ENCODE measurements at places on chromosomes 7 and 10.

DNA sequence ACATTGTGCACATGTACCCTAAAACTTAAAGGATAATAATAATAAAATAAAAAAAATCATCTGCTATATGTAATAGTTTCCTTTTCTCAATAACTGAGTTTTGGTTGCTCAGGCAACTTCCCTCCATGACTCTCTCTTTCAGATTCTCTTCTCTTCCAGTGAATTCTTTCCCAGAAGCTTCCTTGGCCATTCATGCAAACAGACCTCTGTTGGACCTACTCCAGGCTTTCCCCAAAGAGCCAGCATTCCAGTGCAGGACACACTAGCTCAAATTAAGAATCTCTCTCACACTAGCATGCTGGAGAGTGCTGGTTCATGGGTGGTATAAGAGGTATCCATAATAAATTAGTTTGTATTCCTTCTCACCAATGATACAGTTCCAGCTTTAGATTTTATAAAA lies 31.0 kb upstream of the ZEB1 start:
- DNase-seq = no peak

DNA sequence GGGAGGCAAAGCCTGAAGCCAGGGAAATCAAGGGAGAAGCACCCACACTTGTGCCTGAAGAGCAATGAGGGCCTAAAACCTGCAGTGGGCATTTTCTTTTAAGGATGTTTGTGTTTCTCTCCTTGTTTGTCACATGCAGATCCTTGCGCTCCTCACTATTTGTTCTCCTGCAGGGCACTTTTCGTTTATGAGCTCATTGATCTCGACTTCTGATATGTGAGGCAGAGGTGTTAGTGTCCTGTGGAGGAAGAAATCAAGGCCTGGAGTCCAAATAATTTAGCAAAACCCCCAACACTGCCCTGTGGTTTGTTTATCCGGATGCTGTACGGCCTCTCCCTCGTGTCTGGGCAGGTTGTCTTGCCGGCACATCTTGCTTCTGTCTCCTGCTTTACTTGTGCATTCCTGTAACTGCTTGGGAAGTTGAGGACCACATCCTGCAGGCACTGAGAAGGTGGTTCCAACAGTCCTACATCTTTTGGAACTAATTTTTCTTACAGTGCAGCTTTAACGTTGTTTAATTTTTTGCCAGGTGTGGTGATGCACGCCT lies 13.7 kb downstream of the UBE3C start:
- no peak for DNase-seq

DNA sequence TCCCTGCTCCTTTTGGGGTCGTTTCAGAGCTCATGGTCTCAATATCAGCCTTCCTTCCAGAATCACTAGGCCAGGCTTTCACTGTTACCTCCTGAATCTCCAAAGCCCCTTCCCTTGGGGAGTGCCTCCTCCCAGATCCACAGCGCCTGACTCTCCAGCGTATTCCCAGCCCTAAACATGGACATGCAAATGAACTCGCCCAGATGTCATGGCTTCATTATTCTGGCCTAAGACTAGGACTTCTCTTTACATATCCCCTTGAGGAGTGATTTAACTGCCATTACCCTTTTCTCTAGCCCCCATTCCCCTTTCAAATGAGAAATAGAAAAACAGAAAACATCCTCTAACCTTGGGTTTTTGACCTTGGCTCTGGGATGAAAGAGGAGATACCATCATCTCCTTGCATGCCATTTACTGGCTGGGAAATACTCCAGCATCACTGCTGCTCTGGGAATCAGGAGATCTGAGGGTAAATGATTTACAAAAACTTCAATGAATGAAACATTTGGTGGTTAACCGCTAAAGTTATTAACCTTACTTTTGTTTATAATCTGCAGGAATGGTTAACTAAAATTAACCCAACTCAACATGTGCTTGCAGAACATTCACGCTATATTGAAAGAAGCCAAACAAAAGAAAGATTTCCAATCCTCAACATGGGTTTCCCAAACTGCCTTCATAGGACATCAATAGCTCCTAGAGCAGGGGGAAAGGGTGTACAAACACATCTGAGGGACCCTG lies 37.0 kb downstream of the FAM171A1 start:
- DNase-seq = no peak

DNA sequence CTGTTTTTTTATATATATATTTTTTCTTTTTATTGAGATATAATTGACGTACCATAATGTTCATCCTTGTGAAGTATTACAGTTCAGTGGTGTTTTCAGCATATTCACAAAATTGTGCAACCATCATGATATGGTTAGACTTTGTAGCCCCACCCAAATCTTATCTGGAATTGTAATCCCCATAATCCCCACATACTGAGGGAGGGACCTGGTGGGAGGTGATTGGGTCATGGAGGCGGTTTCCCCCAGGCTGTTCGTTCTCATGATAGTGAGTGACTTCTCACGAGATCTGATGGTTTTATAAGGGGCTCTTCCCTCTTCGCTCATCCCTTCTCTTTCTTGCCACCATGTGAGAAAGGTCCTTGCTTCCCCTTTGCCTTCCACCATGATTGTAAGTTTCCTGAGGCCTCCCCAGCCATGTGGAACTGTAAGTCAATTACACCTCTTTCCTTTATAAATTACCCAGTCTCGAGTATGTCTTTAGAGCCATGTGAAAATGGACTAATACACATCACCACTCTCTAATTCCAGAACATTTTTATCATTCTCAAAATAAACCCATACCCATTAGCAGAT lies 73.9 kb upstream of the SMNDC1 start:
- no peak for DNase-seq

DNA sequence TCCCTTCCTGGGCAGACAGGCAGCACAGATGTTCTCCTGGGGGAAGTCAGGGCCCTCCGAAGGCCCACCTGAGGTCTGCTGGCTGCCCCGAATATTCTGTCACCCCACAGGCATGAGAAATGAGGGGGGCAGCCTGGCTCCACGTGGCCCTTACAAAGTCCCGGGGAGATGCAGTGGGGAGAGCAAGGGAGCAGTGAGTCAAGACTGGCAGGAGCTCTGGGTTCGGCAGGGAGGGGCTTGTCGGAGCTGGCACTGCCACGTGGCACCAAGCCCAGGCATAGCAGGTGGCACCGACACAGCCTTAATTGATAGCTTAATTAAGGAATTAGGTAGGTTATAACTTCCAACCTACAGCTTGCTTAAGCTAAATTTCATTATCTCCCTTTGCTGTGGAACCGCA lies 163.9 kb downstream of the USP6NL start:
- DNase-seq = peak; percentile 44

- DNase-seq = no peak
These were observed 128.5 kb upstream of the STEAP1 start for GRCh38 chr7:90025771-90026170.

DNA sequence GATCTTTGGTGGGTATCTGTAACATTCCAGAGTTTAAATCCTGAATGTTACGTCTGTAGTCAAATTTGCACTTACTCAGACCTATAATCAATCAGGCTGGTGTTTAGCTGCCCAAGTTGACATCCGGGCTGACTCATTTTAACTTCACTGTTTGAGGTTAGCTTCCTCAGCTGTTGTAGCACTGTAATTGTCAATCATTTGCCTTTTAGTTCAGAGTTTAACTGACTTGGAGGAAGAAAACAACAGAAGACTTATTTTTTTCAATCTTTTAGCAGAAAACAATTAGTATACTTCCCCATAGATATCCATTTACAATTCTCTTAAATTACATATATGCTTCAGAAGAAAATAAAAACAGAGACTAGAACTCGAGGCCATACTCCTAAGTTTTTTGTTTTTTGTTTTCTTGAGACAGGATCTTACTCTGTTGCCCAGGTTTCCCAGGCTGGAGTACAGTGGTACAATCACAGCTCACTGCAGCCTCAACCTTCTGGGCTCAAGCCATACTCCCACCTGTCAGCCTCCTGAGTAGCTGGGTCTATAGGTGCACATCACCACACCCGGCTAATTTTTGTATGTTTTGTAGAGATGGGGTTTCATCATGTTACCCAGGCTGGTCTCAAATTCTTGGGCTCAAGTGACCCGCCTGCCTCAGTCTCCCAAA lies 38.5 kb upstream of the LRRC17 start:
- DNase-seq = no peak

DNA sequence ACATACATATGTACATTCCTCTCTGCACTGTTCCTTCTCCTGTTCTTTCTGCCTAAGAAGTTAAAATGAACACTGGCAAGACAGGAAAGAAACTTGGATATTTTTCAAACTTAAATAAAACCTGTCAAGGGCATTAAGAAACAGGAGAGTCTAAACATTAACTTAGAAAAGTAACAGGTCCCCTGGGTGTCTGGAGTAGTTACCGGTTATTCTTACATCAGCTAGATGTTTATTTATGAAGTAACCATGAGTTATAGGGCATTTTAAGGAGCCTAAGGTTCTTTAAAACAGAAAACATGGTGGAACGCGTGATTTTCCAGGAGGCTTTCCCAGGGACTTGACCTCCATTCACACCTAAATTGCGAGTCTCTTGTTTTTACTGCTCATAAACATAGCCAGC lies 148.2 kb downstream of the PRKCQ start:
- DNase-seq = no peak

DNA sequence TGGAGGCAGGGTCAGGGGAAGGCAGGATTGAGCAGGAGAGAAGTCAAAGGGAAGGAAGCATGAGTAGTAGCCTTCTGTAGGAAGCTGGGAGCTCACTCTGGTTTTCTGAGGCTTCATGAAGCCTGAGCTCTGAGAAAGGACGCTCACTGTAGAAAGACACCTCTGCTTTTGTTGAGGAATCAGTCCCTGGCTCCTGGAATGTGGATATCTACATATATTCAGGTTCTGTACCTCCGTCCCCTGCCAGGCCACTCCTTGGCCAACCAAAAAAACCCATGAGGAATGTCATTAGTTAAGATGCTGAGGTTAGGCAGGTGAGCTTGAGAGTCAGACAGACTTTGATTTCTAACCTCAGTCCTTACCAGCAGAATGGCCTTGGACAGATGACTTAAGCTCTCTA lies 283.5 kb upstream of the HABP2 start:
- no peak for DNase-seq

Measured in NCI-H1092 treated with DMSO at 0.1 percent for 48 hours (cell line).